ENCODE measurements at places on chromosomes 12 and 14.

DNA sequence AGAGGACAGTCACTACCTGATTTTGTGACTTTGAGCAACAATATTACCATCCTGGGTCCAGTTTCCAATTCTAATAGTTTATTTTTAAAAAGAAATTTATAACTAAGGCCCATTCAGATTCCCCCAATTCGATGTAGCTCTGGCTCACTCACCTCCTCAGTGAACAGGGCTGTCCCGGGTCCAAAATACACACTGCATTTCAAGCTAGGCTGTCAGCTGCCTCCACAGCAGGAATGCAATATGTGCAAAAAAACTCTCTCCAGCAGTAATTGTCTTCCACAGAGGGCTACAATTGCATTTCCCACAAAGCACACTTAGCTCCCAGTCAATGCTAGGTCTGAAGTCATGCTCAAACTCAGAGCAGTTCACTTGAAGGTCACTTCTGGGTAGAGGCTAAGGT, 39.3 kb upstream of the ZNF641 start:
- no peak for DNase-seq

GRCh38 chr12:28290262-28290661, 100.0 kb downstream of the CCDC91 start:
- no peak for DNase-seq

DNA sequence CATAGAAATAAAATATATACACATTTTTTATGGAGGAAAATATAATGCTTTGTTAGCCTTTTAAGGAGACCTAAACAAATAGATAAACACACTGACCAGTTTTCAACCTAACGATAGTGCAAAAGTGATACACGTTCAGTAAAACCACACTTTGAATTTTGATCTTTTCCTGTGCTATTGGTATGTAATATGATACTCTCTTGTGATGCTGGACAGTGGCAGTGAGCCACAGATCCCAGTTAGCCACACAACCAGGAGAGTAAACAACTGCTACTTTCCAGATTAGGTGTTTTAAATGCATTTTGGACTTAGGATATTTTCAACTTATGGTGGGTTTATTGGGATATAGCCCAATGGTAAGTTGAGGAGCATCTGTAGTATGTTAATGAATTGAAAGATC, 243.1 kb downstream of the ERC1 start:
- DNase-seq: no peak

DNA sequence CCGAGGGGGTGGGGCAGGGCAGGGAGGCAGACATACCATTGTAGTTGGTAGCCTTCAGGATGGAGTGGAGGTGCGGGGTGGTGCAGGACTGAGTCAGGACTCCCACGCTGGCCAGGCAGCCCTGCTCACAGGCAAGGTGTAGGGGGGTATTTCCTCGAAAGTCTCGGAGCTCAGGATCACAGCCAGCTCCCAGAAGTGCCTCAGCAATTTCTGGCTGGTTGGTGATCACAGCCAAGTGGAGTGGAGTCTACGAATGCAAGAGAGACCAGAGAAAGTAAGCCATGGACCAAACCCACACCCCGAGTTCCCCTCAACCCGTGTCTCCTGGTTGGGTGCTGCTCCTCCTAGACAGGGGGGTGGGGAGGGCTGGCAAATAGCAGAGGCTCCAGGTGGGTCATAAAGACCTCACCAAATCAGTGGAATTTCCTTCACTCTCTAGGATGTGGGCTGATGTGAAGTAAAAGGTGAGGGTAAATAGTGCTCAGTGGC, 1.4 kb downstream of the NFKBIA start:
- DNase-seq: no peak

DNA sequence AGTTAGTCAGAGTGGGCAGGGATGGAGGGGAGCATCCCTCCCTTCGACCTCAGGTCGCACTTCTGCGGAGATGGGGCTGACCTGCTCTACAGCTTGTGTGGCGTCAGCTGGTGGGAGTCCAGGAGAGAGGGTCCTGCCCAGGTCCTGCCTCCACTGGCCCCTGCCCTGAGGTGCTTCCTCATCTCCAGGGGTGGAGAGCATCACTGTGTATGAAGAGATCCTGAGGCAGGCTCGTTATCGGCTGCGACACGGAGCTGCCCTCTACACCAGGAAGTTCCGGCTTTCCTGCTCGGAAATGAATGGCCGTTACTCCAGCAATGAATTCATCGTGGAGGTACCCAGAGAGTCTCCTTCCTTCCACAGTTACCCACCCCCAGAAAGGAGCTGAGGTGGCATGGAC, 20.2 kb downstream of the CLSTN3 start:
- DNase-seq: no peak

GRCh38 chr12:111384596-111384995, 15.7 kb upstream of the PHETA1 start:
- no peak for DNase-seq

DNA sequence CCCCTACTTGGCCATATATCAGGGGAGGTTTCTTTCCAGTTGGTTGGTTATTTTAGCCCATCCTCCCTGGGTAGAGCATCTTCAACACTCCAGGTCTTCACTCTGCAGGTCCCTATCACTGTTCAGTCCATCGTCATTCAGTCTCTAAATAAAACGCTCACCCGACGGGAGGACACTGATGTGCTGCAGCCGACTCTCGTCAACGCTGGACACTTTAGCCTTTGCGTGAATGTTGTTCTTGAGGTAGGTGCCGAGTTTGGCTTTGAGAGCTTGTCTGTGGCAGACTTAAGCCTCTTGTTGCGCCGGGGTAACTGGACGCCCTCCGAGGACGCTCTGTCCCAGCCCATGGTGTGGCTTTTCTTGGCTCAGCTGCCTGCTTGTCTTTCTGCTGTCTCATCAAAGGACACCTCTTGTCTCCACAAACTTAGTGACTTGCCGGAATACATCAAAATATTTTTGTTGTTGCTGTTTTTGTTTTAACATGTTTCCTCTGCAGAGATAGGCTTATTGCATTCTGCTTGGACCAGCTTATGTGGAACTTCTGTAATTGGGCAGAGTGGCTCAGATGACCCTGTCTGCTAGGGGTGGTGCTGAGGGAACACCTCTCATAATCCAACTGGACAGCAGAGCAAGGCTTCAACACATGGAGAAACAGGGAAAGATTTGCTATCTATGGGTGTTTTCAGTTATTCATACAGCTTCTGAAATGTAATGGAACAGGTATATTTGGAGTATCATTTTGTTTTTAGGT, 26.5 kb downstream of the TCTN1 start:
- no peak for DNase-seq

DNA sequence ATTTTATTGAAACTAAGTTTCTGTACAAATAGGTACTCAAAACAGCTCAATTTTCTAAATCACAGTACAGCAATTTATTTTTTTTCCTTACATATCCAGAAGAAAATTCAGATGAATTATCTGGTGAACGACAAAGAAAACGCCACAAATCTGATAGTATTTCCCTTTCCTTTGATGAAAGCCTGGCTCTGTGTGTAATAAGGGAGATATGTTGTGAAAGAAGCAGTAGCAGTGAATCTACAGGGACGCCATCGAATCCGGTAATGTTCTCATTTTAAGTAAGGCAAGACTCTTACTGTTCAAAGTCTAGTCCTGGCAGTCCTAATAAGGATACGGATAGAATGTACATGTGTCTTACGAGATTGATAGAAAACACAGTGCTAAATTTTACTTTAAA, 20.7 kb downstream of the MDM2 start:
- DNase-seq: no peak

GRCh38 chr14:33676891-33677290, 274.0 kb downstream of the EGLN3 start:
- DNase-seq: no peak

DNA sequence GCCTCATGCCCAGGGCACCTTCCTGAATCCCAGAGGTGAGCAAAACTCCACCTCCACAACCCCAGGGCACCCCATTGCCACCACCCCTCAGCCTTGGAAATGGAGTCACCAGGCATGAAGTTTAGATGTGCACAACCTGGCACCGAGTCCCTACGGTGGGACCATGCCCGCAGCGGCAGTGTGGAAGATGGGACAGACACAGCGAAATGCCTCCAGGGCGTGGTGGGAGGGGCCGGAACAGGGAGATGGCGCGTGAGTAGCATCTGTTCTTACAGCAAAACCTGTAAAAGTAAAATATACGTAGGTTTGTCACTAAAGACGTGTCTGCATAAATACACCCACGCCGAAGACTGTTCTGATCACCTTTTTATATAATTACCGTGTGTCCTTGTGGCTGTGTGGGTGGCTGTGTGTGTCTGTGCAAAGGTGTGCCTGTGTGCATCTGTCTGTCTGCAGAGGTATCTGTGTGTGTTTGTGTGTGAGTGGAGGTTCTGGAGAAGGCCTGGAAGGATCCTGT, 17.4 kb upstream of the DEGS2 start:
- DNase-seq: no peak

DNA sequence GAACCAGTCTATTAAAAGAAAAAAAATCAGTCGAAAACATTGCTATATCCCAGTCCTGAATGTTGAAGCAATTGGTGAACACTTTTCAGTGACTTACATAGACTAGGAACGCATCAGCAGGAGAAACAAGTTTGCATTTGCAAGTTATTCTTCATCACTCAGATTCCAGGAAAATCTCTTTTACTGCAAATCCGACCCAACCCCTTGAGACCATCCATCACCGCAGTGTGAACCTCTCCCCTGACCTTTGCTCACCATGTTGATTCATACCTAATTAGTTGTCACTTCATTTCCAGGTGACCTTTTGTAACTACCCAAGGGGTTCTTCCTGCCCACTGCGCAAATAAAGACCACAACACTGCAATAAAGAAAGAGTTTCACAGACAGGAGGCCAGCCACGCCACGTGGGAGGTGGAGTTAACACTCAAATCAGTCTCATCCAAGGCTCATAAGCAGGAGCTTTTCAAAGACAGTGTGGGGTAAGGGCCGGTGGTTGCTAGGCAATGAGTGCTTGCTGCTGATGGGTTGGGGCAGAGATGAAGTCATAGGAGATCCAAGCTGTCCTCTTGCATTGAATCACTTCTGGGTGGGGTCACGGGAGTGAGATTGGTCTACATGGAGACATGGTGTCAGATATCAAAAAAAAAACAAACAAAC, 241.3 kb upstream of the TMEM132C start:
- no peak for DNase-seq

- DNase-seq: no peak
These were observed 19.8 kb downstream of the RTL1 start for GRCh38 chr14:100883789-100884101.

- DNase-seq: no peak
These were observed 31.6 kb upstream of the WDR89 start for GRCh38 chr14:63673255-63673654.

DNA sequence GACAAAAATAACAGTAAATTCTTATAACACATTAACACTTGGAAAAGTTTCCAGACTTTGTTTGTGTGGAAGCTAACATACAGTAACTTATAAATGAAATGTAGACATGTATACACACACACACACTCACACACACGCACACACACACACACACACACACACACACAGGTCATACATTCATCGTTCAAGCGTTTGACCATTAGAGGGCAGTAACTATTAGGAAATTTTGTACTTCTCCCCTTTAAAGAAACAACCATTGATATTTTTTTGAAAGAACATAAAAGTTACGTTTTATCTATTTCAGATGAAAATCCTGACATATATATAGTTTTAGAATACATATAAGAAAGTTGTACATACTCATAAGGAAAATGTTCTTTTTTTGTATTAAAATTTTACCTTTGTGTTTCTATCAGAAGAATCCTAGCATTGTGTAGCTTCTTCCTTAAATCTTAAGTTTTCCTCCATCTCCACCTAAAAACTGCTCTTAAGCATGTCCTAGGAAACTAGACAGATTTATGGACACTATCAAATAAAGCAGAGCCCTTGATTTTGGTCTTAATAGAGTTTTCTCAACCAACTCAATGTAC, 29.0 kb downstream of the PTPRQ start:
- peak; percentile 49 for DNase-seq

GRCh38 chr14:62117010-62117750, 355.0 kb downstream of the SNAPC1 start:
- DNase-seq: peak; percentile 94

Measured in NCI-H1105 (cell line).